T-cell (primary cell): ENCODE measurements at places on chromosomes 6 and 20.

GRCh38 chr6:148868314-148868713 is 121.5 kb downstream of the UST start:
- no peak for DNase-seq

DNA sequence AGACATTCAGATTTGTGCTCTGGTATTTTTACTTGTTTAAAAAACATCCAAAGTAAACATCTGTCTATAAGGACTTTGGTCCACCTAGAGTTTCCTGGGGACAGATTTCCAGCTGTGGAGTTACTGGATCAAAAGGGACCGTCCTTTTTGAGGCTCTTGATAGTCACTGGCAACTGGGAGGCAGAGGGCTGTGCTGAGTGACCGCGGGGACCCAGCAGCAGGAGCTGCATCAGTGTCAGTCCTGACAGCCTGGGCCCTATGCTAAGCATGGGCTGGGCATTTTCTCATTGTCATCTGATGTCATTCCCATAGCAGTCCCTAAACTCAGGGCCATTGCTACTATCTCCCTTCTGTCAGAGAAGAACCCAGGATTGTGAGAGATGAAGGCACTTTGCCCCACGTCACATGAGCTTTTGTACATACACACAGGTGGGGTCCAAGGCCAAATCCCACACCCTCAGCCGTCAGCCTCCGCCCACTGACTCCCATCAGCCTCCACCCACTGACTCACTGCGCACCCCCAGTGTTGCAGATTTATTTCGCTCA is 293.8 kb downstream of the TAF4 start:
- DNase-seq = no peak

DNA sequence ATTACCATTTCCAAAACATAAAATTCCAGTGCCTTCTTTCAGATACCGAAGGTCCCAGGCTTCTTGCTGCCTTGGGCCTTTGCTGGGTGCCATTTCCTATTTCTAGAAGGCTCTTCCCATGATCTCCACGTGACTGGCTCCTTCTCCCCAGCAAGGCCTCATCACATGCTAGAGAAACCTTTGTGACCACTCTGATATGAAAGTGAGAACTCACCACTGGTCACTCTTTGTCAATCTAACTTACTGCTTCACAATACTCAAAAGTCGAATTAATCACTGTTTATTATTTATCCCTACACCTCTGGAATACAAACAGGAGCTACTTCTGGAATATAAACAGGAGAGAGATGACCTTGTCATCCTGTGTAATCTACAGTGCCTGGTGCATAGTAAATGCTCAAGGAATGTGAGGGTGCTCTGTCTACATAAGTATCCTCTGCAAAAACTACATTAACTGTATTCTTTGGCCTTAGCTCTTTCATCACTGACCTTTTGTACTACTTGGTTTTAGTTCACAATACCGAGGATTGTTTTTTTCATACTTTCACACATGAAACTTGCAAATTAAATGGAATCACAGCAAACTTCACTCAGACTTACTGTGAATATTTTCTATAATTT is 1.6 kb downstream of the STX7 start:
- no peak for DNase-seq

DNA sequence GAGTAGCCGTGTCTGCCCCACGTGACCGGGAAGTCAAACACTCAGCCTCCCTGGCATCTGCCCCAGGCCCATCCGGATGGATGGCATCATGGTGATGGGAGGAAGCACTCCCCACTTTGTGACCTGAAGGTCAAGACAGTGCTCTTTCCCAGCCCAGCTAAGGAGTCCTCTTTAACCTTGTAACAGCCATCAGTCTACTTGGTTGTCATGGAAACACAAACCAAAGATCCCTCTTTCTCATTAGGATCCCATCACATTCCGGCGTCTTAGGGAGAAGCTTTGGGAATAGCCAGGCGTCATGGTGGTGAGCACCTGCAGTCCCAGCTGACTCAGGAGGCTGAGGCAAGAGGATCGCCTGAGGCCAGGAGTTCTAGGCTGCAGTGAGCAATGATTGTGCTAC is 90.9 kb upstream of the FOXC1 start:
- no peak for DNase-seq

DNA sequence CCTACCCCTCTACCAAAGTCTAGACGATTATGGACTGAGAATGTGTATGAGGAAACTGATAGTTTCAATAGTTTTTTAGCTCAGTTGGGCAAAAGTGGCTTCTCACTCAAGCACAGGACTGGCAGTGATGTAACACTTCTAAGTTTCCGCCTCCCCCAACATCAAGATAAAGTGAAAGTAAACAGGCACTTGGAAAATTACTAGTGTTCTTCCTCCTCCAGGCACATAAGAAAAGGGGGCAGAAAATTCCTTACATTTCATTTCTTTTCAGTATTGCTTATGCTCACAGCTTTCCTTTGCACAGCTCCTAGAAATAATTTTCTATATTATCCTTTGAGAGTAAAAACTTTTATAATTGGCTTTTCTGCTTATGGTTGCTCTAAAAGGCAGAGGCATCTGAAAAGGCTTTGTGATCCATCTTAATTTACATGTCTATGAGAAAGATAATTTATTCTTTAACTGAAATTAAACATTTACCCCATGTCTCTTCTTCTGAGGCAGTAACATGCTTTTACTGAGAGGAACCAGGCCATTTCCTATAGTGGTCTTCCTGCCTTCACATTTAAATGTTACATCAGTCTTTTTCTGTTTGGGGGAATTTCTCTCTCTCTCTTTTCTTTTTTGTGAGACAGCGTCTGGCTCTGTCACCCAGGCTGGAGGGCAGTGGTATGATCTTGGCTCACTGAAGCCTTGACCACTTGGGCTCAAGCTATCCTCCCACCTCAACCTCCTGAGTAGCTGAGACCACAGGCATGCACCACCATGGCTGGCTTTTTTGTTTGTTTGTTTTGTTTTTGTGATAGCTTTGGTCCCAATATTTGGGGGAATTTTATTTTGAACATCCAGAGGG is 65.0 kb upstream of the EEF1A1 start:
- DNase-seq = peak; percentile 44

DNA sequence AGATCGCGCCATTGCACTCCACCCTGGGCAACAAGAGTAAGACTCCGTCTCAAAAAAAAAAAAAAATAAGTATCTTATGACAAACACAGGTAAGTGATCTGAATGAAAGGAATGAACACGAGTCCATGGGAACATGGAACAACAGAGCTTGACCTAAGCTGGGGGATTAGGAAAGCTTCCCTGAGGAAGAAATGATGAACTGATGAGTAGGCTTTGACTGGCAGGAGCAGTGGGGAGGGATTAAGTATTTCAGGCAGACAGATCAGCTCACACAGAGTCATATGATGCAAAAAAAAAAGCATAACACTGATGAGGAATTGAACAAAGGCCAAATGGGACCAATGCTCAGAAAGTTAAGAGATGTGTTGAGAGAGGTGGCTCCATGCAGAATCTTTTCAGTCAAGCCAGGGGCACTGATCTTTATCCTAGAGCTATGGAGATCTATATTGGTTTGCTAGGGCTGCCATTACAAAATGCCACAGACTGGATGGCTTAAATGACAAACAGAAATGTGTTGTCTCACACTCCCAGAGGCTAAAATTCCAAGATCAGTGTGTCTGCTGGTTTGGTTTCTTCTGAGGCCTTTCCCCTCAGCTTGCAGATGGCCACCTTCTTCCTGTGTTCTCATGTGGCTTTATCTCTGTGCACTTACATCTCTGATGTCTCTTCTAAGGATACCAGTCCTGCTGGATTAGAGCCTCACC is 85.6 kb downstream of the ANKRD6 start:
- DNase-seq = no peak

GRCh38 chr6:7258231-7258763 is 54.7 kb downstream of the SSR1 start:
- no peak for DNase-seq

DNA sequence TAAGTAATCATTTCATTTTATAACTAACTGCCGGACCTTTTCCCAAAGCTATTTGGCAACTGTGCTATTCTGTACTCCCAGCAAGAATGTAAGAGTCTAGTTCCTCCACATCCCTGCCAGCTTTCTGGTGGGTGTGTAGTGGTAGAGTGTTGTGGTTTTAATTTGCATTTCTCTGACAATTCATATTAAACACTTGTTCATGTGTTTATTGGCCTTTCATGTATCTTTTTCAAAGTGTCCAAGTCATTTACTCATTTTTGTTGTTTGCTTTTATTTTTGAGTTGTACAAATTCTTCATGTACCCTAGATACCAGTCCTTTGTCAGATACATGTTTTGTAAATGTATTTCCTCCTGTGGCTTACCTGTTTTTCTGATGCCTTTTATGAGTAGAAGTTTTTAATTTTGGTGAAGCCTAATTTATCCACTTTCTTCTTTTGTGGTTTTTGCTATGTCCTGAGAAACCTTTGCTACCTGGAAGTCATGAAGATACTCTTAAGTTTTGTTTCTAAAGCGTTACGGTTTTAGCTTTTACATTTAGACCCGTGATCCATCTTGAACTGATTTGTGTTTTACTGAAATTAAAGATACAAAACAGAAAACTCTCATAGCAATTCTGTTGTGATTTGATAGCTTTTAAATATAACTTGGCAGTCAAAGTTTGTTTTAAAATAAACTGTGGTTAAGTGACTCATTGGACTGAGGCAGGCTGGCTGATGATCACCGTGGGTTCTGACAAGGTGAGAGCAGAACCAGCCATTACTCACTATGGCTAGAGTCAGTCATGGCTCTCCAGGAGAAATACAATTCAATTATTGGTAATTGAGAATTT is 8.0 kb downstream of the MYLIP start:
- DNase-seq = no peak

DNA sequence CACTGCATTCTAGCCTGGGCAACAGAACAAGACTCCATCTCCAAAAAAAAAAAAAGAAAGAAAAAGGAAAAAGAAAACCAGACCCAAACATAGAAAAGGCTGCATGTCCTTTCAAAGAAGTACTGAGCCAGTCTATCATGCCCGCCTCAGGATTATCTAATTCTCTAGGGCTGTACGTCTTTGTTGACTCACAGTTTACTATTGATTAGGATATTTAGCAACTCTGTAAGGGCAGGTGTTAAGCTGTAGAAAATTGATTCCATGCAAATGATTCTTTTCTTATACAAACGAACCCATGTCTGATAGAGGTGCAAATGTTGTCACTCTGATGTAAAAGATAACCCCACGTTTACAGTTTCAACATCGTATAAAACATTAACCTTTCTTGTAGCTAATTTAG is 209.0 kb downstream of the TTLL2 start:
- no peak for DNase-seq
